Activated CD4-positive, alpha-beta T cell treated with anti-CD3 and anti-CD28 coated beads for 36 hours (primary cell): ENCODE measurements at places on chromosomes 2 and 18. TPM values are rescaled to one million over a fixed set of nuclear protein-coding genes. Genes with fewer than 3 reads are reported as not detected.
A peak's percentile ranks its signal among the peaks of the same experiment; 100 is the strongest.

DNA sequence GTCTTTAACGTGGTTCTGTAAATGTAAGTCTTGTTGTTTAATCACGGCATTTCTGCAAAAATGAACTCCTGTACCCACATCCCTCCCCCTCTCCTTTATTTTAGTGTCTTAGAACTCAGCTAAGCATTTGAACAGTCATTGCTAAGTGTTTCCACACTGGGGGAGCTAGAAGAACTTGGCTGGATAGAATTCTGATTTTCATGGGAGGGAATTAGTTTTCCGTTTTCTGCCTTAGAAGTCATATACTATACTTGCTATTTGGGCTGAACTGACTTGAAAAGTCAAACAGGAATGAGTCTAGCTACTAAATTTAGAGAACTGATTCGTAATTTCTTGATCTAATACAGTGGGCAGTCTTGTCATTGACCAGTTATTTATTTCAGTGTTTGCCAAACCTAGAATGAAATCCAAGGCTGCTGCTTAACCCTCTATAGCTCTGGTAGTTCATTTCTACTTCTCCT is 61.1 kb downstream of the FMNL2 start:
- peaks cover 13% of the 10 kb centered on the region for H3K4me1 ChIP-seq
- DNase-seq, result no peak
- H3K27ac ChIP-seq, result no peak overlapping the region
- H3K36me3 ChIP-seq, result no peaks in the 10 kb centered on the region

GRCh38 chr2:26150243-26150642 is 22.6 kb upstream of the GAREM2 start:
- H3K4me1 ChIP-seq, result no peaks in the 10 kb centered on the region
- H3K4me3 ChIP-seq, result no peak overlapping the region
- DNase-seq, result no peak
- H3K27me3 ChIP-seq, result peaks cover 21% of the 10 kb centered on the region
- no peaks in the 10 kb centered on the region for H3K36me3 ChIP-seq
- H3K27ac ChIP-seq, result no peak overlapping the region

- H3K4me1 ChIP-seq, result no peaks in the 10 kb centered on the region
- no peak overlapping the region for H3K4me3 ChIP-seq
- no peaks in the 10 kb centered on the region for H3K27me3 ChIP-seq
These were observed 78.8 kb upstream of the FZD5 start for GRCh38 chr2:207848545-207848928.

DNA sequence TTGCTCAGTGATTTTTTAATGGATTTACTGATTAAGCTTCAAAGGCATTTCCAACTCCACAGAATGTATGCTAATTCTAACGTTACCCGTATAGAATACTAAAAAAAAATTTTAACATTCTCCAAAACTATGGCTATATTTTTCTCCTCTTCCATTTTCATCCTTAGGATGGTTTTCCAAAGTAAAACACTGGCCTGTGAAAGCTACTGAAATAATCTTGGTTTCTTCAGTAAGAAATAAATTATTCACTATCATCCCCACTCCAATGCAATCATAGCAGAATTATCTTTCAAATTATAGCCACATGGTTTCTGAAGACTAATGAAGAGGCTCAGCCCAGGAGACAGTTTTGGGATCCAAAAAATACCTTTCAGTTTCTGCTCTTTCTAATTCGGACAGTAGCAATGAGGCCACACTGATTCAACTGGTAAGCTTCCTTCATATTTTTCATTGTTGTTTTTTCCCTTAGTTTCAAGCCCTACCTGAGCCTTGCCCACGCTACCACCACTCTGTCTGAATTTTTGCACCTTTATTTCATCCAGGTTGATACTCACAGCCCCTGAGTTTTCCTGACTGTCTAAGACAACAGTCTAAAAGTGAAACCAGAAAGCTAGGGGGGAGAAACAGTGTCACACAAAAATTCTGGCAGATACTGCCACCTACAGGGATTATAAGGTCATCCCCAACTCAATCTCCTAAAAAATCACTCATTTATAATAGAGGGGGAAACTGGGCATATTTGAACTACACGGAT is 887.9 kb downstream of the NRXN1 start:
- H3K4me3 ChIP-seq, result peak overlapping the region; percentile 58
- H3K27ac ChIP-seq, result peak overlapping the region; percentile 53
- H3K36me3 ChIP-seq, result no peaks in the 10 kb centered on the region
- peaks cover 5% of the 10 kb centered on the region for H3K4me1 ChIP-seq
- no peaks in the 10 kb centered on the region for H3K27me3 ChIP-seq

- DNase-seq, result no peak
- no peaks in the 10 kb centered on the region for H3K27me3 ChIP-seq
- H3K4me3 ChIP-seq, result no peak overlapping the region
- no peaks in the 10 kb centered on the region for H3K36me3 ChIP-seq
These were observed 97.4 kb upstream of the UPP2 start for GRCh38 chr2:158004126-158004764.

- no peaks in the 10 kb centered on the region for H3K27me3 ChIP-seq
- H3K36me3 ChIP-seq, result peaks cover 9% of the 10 kb centered on the region
- no peak for DNase-seq
These were observed 97.5 kb downstream of the TMEM247 start for GRCh38 chr2:46576875-46577274.

- DNase-seq, result no peak
- H3K4me3 ChIP-seq, result no peak overlapping the region
- H3K4me1 ChIP-seq, result peaks cover 14% of the 10 kb centered on the region
- H3K27ac ChIP-seq, result no peak overlapping the region
- peaks cover 34% of the 10 kb centered on the region for H3K27me3 ChIP-seq
- H3K36me3 ChIP-seq, result no peaks in the 10 kb centered on the region
These were observed 1.3 kb upstream of the ANTXR1 start for GRCh38 chr2:69011611-69012157.

- peaks cover 82% of the 10 kb centered on the region for H3K4me1 ChIP-seq
- no peak for DNase-seq
- no peaks in the 10 kb centered on the region for H3K27me3 ChIP-seq
- H3K4me3 ChIP-seq, result peak overlapping the region; percentile 72
- H3K27ac ChIP-seq, result peak overlapping the region; percentile 98
These were observed 162.8 kb downstream of the LDLRAD4 start for GRCh38 chr18:13381331-13381730.

DNA sequence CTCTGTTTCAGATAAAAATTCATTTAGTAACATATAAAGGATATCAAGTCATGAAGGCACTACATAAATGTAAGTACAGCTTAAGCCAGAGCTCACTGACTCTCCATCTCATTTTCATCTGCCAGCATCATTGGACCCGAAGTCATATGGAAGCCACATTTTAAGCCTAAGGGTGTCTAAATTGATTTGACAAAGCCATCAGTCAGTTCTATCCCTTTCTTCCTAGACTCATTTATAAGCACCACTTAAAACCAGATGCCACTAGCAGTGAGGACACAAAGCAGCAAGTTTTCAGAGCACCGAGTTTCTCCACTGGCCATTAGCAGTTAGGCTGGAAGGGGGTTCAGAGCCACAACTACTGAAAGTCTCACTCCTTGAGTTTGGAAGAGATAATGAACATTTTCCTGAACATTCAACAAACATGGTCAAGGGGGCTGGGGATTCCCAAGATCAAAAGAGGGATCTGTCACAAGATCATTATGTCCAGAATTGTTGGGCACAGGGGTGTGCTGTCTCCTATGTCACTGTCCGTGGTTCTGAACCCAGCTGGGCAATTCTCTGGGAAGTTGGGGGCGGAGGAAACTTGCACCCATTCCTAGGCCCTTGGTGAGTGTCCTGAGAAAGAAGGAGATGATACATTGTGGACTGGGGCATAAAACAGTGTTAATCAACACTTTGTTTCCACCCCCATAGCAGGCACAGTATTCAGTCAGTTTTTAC is 158.5 kb upstream of the LMAN1 start:
- DNase-seq, result no peak
- no peak overlapping the region for H3K27ac ChIP-seq
- H3K27me3 ChIP-seq, result peaks cover 8% of the 10 kb centered on the region
- H3K4me1 ChIP-seq, result no peaks in the 10 kb centered on the region
- no peaks in the 10 kb centered on the region for H3K36me3 ChIP-seq
- H3K4me3 ChIP-seq, result no peak overlapping the region

GRCh38 chr2:223944166-223944702 is 901 bp downstream of the WDFY1 start:
- peaks cover 29% of the 10 kb centered on the region for H3K36me3 ChIP-seq
- peaks cover 62% of the 10 kb centered on the region for H3K4me1 ChIP-seq
- peak; percentile 58 for DNase-seq
- peak overlapping the region; percentile 90 for H3K27ac ChIP-seq
- H3K4me3 ChIP-seq, result peak overlapping the region; percentile 90
- peaks cover 1% of the 10 kb centered on the region for H3K27me3 ChIP-seq

DNA sequence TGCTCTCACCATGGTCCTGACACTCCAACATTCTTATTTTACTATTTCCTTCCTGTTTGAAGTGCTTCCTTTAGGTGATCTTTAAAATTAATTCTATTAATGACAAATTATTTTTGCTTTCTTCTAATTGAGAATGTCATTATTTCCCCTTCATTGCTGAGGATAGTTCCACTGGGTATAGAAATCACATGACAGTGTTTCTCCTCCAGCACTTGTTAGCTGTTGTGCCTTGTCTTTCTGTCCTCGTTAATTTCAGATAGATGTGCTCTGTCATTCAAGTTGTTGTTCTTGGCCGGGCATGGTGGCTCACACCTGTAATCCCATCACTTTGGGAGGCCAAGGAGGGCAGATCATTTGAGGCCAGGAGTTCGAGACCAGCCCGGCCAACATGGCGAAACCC is 321.0 kb upstream of the RAB6C start:
- no peak overlapping the region for H3K27ac ChIP-seq
- peaks cover 4% of the 10 kb centered on the region for H3K27me3 ChIP-seq
- no peak for DNase-seq
- H3K4me3 ChIP-seq, result no peak overlapping the region
- no peaks in the 10 kb centered on the region for H3K36me3 ChIP-seq

GRCh38 chr2:106653465-106653864 is 166.3 kb downstream of the CD8B2 start:
- peaks cover 24% of the 10 kb centered on the region for H3K27me3 ChIP-seq
- no peaks in the 10 kb centered on the region for H3K4me1 ChIP-seq
- H3K4me3 ChIP-seq, result no peak overlapping the region
- DNase-seq, result no peak

DNA sequence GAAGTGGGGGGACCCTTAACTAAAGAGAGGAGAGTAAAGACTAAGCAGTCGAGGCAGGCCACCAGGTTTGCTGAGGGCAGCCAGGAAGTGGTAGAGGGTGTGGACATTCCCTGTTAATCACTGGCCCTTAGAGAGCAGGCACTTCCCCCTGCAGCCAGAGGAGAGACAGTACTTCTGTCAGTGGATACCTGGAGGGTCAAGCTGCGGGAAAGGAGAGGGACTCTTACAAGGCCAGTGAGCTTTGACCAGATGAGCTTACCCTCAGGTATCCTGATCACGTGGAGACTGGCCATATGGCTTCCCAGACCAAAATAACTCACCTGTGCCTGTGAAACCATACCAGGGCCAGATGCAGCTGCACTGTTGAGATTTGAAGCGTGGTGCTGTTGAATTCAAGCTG is 28.6 kb downstream of the ITGA6 start:
- H3K4me1 ChIP-seq, result peaks cover 79% of the 10 kb centered on the region
- DNase-seq, result no peak
- no peaks in the 10 kb centered on the region for H3K36me3 ChIP-seq
- no peak overlapping the region for H3K4me3 ChIP-seq

DNA sequence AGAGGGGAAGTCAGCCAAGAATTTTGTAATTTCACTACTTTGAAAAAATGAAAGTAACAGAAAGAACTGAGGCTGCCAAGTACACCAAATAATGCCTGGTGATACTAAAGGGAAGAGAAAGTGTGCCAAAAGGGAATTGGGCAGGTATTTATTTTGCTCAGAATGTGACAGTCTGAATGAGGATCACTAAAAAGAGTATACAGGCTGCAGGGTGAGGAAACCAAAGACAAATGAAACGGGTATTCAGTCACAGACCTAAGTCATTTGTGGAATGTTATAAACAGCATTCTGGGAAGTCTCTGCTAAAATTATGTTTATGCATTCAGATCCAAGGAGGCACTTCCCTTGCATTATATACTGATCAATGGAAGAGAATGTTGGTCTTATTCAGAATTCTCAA is 418.6 kb upstream of the SLC39A10 start:
- no peak overlapping the region for H3K27ac ChIP-seq
- H3K4me1 ChIP-seq, result no peaks in the 10 kb centered on the region
- no peak for DNase-seq
- no peaks in the 10 kb centered on the region for H3K27me3 ChIP-seq
- no peak overlapping the region for H3K4me3 ChIP-seq

GRCh38 chr18:55988537-55988936 is 400.5 kb upstream of the TCF4 start:
- H3K27ac ChIP-seq, result no peak overlapping the region
- no peak overlapping the region for H3K4me3 ChIP-seq
- no peaks in the 10 kb centered on the region for H3K36me3 ChIP-seq
- DNase-seq, result no peak
- no peaks in the 10 kb centered on the region for H3K27me3 ChIP-seq

DNA sequence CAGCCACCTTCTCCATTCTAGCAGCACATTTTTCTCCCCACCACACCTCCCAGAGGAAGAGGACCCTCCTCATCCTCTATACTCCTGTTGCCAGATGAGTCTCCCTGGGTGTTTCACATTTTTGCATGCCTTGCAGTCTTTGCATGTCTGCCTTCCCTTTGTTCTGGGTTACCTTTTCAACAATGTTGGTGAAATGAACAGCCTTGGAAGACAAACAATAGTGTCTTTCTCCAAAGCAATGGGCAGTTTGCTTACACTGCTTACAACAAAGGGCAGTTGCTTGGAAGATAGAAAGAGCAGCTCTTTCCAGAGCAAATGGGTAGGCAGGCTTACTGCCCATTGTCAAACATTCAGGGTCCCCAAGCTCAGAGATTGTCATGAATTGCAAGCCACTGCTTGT is 14.5 kb upstream of the SEH1L start:
- no peak overlapping the region for H3K27ac ChIP-seq
- no peaks in the 10 kb centered on the region for H3K27me3 ChIP-seq
- H3K4me1 ChIP-seq, result peaks cover 2% of the 10 kb centered on the region
- DNase-seq, result no peak
- no peaks in the 10 kb centered on the region for H3K36me3 ChIP-seq
- no peak overlapping the region for H3K4me3 ChIP-seq

- no peaks in the 10 kb centered on the region for H3K4me1 ChIP-seq
- H3K4me3 ChIP-seq, result no peak overlapping the region
- no peak overlapping the region for H3K27ac ChIP-seq
- no peaks in the 10 kb centered on the region for H3K36me3 ChIP-seq
- DNase-seq, result no peak
- peaks cover 4% of the 10 kb centered on the region for H3K27me3 ChIP-seq
These were observed 83.7 kb upstream of the GALNT5 start for GRCh38 chr2:157173740-157174184.

DNA sequence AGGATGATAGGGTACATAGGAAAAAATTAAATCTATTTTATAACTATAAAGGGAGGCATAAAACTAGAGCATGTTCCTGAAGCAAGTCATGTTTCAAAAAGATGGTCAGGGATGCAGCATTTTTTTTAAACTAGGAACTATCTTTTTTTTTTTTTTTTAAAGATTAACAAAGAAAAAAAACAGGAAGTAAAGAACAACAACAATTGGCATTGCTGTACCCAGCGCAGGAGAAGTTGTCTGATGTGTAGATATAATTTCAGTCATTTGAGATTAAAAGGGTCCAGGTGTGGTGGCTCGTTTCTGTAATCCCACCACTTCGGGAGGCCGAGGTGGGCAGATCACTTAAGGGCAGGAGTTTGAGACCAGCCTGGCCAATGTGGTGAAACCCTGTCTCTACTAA is 41.5 kb downstream of the PMAIP1 start:
- H3K36me3 ChIP-seq, result no peaks in the 10 kb centered on the region
- no peak for DNase-seq
- H3K4me3 ChIP-seq, result no peak overlapping the region
- no peaks in the 10 kb centered on the region for H3K27me3 ChIP-seq
- no peak overlapping the region for H3K27ac ChIP-seq

Gene PDE11A
- not detected for total RNA-seq

Gene PLGLB1
- total RNA-seq, result 1.1 TPM

Gene LRATD1
- total RNA-seq, result not detected

Gene MOB4
- 17.1 TPM for total RNA-seq

Gene VAMP8
- 98.3 TPM for total RNA-seq

Gene COQ10B
- total RNA-seq, result 9.7 TPM

Gene GLS
- total RNA-seq, result 242 TPM

Gene HOXD10
- not detected for total RNA-seq

Gene EFHD1
- 0.23 TPM for total RNA-seq

Gene CIDEA
- total RNA-seq, result not detected
